ENCODE measurements at places on chromosomes 2 and 18.

GRCh38 chr2:20168048-20168726, 56.7 kb downstream of the SDC1 start:
- DNase-seq = no peak

GRCh38 chr18:49677762-49678413, 116.0 kb downstream of the LIPG start:
- DNase-seq = no peak

DNA sequence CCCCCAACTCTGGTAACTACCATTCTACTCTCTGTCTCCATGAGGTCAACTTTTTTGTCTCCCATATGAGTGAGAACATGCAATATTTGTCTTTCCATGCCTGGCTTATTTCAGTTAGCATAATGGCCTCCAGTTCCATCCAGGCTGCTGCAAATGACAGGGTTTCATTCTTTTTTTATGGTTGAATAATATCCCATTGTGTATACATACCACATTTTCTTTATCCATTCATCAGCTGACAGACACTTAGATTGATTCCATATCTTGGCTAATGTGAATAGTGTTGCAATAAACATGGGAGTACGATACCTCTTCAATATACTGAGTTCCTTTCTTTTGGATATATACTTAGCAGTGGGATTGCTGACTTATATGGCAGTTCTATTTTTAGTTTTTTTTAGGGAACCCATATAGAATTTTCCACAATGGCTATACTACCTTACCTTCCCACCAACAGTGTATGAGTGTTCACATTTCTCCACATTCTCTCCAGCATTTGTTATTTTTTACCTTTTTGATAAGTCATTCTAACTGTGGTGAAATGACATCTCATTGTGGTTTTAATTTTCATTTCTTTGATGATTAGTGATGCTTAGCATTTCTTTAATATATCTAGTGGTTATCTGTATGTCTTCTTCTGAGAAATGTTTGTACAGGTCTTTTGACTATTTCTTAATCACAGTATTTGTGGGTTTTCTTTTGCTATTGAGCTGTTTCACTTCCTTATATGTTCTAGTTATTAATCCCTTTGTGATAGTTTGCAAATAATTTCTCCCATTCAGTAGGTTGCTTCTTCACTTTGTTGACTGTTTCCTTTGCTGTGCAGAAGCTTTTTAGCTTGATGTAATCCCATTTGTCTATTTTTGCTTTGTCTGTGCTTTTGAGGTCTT, 112.2 kb downstream of the SRBD1 start:
- DNase-seq = no peak

DNA sequence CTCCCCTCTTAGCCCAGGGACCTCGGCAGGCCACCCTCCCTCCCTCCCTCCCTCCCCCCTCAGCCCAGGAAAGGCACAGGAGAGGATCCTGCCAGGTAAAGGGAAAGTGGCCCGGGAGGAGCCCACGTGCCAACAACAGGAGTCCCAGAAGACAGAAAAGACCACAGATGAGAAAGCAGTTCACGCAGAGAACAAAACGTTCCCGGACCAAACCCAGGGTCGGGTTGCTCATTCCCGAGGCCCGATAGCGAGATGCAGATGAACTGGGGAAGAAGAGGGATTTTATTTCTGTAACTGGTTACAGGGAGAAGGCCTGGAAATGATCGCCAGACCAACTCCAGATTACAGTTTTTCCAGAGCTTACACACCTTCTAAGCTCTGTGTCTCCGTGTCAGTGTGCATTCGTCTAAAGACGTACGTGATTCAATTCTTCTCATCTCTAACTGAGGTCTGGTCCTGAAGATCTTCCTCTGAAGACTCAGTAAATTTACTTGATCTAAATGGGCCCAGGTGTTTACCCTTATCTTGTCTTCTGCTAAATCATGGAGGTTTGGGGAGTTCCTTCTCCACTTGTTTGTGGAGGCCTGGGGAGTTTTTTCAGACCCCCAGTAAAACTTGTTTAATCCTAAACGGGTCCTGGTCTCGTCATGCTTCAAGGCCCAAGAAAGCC, 807 bp upstream of the NEU4 start:
- DNase-seq = no peak

GRCh38 chr2:178105566-178105965, 6.7 kb upstream of the RBM45 start:
- DNase-seq = no peak

DNA sequence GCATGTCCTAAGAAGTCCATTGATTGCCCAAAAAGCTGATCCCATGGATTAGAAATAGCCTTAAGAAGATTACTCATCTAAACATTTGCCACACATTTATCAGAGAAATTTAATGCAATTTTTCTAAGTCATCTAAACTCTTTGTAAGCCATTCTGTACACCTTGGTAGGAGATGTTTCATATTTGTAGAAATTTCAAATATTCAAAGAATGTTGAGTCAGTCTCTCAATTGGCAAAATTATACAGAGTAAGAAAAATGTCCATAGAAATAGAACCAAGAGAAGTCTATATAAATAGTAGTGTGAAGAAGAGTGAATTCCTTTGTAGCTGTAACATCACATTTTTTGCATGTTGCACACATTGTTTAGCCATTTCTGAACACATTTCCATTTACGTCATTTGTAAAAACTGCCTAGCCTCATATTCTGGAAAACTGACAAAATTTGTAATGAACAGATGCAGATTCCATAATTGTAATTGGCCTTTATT, 128.6 kb downstream of the MSTN start:
- no peak for DNase-seq

- no peak for DNase-seq
These were observed 89.1 kb upstream of the ITGB6 start for GRCh38 chr2:160289126-160289525.

DNA sequence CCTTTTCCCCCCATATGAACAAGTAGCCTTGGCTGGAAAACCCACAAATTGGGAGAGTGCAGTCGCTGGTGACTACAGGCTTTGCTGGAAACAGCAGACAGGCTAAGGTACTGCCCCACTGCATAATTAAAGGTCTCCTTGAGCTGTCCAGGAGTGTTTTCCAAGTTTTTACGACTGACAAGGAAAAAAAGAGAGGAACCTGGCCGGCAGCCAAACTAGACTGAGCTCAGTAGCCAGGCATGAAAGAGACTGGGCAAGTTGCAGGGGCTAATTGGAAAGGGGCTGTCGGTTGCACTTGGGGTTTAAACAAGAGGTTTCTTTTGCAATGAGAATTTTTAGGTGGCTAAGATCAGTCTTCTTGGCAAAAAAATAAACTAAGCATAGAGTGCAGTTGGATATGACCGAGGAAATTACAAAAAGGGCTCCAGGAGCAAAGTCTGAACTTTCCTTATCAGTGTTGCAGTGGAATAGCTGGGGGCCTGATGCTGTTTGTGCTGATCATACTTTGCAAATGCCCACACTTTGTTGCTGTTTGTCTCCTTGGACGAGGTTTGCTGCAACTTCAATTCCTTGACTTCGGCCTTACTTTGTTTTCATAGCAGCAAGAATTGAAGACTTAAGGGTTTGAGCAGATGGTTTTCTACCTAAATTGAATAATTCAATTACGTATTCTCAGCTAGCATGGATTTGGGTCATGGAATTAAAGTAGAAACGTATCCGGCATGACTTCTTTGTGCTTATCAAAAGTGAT, 2.1 kb downstream of the GULP1 start:
- no peak for DNase-seq

- DNase-seq = no peak
These were observed 291.8 kb upstream of the LRATD1 start for GRCh38 chr2:14340703-14341102.

GRCh38 chr18:41858761-41859555, 96.1 kb upstream of the PIK3C3 start:
- no peak for DNase-seq

- no peak for DNase-seq
These were observed 163.2 kb downstream of the TMEM182 start for GRCh38 chr2:102925003-102925402.

Measured in activated CD8-positive, alpha-beta memory T cell treated with anti-CD3 and anti-CD28 coated beads for 48 hours (primary cell).